ENCODE measurements at places on chromosomes 4 and X. TPM values are rescaled to one million over a fixed set of nuclear protein-coding genes. Genes with fewer than 3 reads are reported as not detected.

- no peak overlapping the region for H3K27ac ChIP-seq
- no peak for DNase-seq
- no peaks in the 10 kb centered on the region for H3K4me1 ChIP-seq
- H3K36me3 ChIP-seq = no peaks in the 10 kb centered on the region
- no peak overlapping the region for H3K4me3 ChIP-seq
- no peaks in the 10 kb centered on the region for H3K27me3 ChIP-seq
Observed at GRCh38 chr4:40986375-40986774, 228.0 kb downstream of the APBB2 start.

- H3K27me3 ChIP-seq = peaks cover 12% of the 10 kb centered on the region
- no peak for DNase-seq
- no peaks in the 10 kb centered on the region for H3K4me1 ChIP-seq
- H3K4me3 ChIP-seq = no peak overlapping the region
- H3K36me3 ChIP-seq = no peaks in the 10 kb centered on the region
Observed at GRCh38 chrX:30489323-30489722, 88.2 kb downstream of the TASL start.

- H3K36me3 ChIP-seq = no peaks in the 10 kb centered on the region
- no peaks in the 10 kb centered on the region for H3K4me1 ChIP-seq
- peak overlapping the region; percentile 46 for H3K4me3 ChIP-seq
- no peak overlapping the region for H3K27ac ChIP-seq
- peaks cover 38% of the 10 kb centered on the region for H3K27me3 ChIP-seq
Observed at GRCh38 chr4:174120446-174121295, 162.8 kb downstream of the FBXO8 start.

- no peak for DNase-seq
- no peaks in the 10 kb centered on the region for H3K4me1 ChIP-seq
- peaks cover 2% of the 10 kb centered on the region for H3K36me3 ChIP-seq
Observed at GRCh38 chr4:56345458-56345857, 41.8 kb downstream of the AASDH start.

- H3K27me3 ChIP-seq = peaks cover 5% of the 10 kb centered on the region
- DNase-seq = peak; percentile 64
- H3K4me3 ChIP-seq = peak overlapping the region; percentile 86
- peaks cover 14% of the 10 kb centered on the region for H3K4me1 ChIP-seq
Observed at GRCh38 chrX:131762802-131763234, 218.9 kb downstream of the OR13H1 start.

GRCh38 chrX:133640161-133641015 lies 225.1 kb upstream of the GPC4 start:
- H3K36me3 ChIP-seq = no peaks in the 10 kb centered on the region
- no peak overlapping the region for H3K27ac ChIP-seq
- DNase-seq = no peak

- H3K27ac ChIP-seq = no peak overlapping the region
- H3K27me3 ChIP-seq = peaks cover 5% of the 10 kb centered on the region
- H3K36me3 ChIP-seq = peaks cover 4% of the 10 kb centered on the region
- no peaks in the 10 kb centered on the region for H3K4me1 ChIP-seq
Observed at GRCh38 chr4:52868133-52868532, 6.0 kb downstream of the RASL11B start.

DNA sequence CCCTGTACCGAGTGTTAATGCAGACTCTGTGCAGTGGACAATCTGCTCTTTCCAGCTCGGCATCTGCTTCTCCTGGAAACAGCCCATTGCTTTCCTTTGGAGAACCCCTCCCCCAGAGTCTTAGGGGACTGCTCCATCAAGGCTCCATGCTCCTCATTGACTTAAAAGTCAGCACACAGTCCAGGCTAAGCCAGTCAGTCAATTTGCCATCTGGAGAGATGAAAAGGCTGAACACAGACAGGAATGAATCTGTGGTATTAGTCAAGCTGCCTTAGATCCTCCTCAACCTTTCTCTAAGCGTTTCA lies 20.3 kb downstream of the ATP8A1 start:
- no peak overlapping the region for H3K27ac ChIP-seq
- no peaks in the 10 kb centered on the region for H3K36me3 ChIP-seq
- H3K27me3 ChIP-seq = no peaks in the 10 kb centered on the region
- DNase-seq = no peak
- no peak overlapping the region for H3K4me3 ChIP-seq

DNA sequence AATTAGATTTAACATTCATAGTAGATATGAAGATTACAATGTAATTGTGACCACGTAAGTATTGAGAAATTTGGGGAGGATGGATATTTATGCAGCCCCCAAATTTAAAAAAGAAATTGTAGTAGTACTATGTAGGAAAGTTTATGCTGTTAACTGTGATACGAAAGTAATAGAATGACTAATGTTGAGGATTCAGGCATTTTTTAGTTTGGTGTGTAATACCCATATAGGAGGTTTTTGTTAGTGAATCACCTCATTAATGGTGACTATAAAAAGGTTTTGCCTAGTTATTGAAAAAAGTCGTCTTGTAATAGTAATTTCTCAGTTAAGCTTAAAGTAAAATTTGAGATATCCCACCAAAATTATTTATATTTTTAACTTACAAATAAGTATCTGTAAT lies 67.2 kb downstream of the SMARCAD1 start:
- H3K36me3 ChIP-seq = no peaks in the 10 kb centered on the region
- H3K27me3 ChIP-seq = no peaks in the 10 kb centered on the region
- no peak overlapping the region for H3K27ac ChIP-seq
- no peak overlapping the region for H3K4me3 ChIP-seq
- H3K4me1 ChIP-seq = peaks cover 6% of the 10 kb centered on the region
- no peak for DNase-seq

Gene GABRA4
- not detected for total RNA-seq

Gene CXCL10
- 2.9 TPM for total RNA-seq

Gene GUCY1B1
- total RNA-seq = 0.60 TPM
